Activated naive CD8-positive, alpha-beta T cell treated with anti-CD3 and anti-CD28 coated beads for 36 hours (primary cell): ENCODE measurements at places on chromosomes 1 and 21.

- DNase-seq, result no peak
Observed at GRCh38 chr1:71823708-71824305, 458.5 kb downstream of the NEGR1 start.

DNA sequence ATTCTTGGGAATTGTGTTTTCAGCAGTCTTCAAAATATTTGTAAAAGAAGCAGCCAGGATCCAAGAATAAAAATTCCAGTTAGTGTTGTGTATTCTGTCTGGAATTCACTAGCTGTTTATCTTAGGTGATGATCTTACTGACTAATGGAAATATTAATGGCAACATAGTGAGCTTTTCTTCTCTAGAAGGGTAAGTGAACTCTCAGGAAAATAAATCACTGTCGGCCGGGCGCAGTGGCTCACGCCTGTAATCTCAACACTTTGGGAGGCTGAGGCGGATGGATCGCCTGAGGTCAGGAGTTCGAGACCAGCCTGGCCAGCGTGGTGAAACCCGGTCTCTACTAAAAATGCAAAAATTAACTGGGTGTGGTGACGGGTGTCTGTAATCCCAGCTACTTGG is 87.4 kb upstream of the KIF1B start:
- no peak for DNase-seq

- no peak for DNase-seq
Observed at GRCh38 chr1:229845410-229846138, 219.5 kb downstream of the URB2 start.

DNA sequence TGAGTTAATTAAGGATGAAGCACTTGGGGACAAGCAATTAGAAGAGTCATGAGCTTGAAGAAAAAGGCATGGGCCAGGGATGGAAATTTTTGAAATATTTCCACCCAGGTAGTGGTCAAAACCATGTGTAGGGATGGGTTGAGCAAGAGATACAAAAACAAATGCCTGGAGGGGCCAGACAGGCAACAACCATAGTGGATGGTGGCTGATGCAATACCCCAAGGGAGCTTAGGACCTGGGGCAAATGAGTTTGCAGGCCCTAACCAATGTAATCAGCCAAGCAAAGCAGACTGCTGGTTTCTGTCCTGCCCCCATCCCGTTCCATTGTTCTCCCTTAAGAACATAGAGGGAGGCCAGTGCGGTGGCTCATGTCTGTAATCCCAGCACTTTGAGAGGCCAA is 119.1 kb upstream of the FGGY start:
- DNase-seq, result no peak

- no peak for DNase-seq
Observed at GRCh38 chr1:88973520-88974137, 18.8 kb downstream of the KYAT3 start.
